Ecto neural progenitor cell (in vitro differentiated cells): ENCODE measurements at places on chromosomes 16 and 17.

- no peak for DNase-seq
These were observed 54.3 kb downstream of the KPNA2 start for GRCh38 chr17:68089881-68090280.

- DNase-seq = no peak
These were observed 359.0 kb upstream of the TBX2 start for GRCh38 chr17:61040666-61041065.

GRCh38 chr17:67837965-67838364 is 12.7 kb downstream of the BPTF start:
- no peak for DNase-seq

DNA sequence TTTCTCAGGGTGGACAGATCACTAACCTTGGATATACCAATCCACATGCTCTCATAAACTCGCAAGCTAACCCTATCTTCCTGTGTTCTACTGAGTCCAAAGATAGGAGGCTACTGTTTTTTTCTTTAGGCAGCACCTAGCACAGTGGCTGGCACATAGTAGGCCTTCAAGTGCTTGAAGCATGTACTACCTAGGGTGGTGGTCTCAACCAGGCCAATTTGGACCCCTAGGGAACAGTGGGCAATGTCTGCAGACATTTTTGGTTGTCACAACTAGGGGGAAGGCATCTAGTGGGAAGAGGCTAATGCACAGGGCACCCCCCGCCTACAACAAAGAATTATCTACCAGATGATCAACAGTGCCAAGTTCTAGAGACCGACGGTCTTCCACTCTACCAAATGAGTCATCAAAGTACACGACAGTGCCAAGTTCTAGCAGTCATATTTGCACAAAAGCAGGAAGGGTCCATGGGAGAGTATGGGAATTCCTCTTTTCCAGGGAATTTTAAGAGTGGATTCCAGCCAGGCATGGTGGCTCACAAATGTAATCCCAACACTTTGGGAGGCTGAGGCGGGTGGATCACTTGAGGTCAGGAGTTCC is 390.3 kb downstream of the SLC39A11 start:
- DNase-seq = no peak

DNA sequence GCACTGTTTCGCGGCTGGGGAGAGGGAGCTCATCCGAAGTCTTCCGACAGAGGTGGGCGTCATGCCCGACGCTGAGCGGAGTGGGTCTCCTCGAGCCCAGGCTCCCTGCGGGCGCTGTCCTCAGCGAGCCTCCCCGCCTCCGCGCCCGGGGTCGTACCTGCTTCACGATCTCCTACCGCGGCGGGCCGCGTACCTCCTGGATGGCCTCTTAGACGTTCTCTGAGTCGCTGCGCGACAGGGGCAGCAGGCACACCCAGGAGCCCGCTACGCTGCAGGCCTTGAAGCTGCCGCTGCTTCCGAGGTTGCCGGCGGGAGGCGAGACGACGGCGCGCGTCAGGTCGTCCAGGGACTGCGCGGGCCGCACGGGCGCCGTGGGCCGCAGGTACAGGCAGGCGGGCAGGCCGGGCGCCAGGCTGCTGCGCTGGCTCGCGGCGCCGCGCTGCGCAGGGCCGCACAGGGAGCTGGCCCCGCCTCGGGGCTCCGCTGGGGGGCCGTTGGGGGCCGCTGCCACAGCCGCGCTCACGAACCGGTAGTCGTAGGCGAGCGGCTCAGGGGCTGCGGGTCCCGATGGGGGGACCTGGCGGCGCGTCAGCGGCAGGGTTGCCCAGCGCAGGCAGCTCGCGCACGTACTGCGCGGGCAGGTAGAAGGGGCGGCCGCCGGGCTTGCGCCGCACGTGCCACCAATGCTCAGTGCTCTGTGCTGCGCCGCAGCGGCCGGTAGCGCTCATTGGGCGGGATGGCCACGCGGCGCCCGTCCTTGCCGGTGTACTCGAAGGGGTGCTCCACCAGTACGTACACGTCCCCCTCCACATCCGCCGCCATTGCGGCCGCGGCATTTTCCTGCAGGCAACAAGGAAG is 116.4 kb upstream of the SMURF2 start:
- DNase-seq = peak; percentile 76

- DNase-seq = no peak
These were observed 68.6 kb downstream of the ZZEF1 start for GRCh38 chr17:4073983-4074830.

GRCh38 chr16:72224260-72224768 is 52.4 kb upstream of the PMFBP1 start:
- no peak for DNase-seq

DNA sequence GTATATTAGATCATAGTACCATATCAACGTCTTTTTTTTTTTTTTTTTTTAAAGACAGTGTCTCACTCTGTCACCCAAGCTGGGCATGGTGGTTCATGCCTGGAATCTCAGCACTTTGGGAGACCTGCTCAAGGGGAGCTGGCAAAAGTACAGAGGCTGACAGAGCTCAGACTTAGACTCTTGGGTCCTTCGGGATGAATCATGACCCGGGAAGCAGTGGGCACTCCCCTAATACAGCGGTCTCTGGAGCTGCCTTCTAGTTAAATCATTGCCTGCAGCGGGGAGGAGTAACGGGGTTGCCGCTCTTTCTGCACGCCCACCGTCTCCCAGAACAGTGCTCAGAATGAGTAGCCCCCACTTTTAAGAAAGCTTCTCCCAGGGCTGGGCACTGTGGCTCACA is 174.4 kb downstream of the CPPED1 start:
- no peak for DNase-seq

GRCh38 chr17:55177159-55177854 is 87.5 kb upstream of the HLF start:
- DNase-seq = no peak

DNA sequence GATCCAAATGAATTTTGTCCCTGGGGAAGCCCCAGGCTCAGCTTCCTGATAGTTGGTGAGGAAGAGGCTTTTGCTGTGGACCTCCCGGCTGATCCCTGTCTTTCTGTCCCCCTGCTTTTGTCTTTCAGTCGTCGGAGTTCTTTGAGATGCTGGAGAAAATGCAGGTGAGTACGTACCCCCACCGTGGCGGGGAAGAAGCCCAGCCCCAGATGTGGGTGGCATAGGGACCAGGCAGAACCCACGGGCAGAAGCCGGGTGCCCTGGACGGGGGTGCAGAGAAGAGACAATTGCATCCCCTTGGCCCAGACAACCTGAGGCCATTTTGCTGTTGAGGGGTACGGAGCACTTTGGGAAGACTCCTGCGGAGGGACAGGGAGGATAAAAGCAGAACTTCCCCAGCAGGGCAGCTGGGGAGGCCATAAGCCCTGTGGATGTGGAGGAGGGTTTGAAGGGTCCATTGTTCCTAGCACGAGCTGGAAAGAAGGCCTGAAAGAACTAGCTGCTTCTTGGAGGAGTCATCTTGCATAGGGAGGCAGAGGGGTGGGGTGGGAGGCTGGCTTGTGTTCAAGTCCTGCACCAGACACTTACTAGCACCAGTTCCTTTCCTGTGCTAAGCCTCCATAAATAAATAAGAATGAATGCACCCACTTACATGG is 105.6 kb downstream of the OR1D5 start:
- no peak for DNase-seq

DNA sequence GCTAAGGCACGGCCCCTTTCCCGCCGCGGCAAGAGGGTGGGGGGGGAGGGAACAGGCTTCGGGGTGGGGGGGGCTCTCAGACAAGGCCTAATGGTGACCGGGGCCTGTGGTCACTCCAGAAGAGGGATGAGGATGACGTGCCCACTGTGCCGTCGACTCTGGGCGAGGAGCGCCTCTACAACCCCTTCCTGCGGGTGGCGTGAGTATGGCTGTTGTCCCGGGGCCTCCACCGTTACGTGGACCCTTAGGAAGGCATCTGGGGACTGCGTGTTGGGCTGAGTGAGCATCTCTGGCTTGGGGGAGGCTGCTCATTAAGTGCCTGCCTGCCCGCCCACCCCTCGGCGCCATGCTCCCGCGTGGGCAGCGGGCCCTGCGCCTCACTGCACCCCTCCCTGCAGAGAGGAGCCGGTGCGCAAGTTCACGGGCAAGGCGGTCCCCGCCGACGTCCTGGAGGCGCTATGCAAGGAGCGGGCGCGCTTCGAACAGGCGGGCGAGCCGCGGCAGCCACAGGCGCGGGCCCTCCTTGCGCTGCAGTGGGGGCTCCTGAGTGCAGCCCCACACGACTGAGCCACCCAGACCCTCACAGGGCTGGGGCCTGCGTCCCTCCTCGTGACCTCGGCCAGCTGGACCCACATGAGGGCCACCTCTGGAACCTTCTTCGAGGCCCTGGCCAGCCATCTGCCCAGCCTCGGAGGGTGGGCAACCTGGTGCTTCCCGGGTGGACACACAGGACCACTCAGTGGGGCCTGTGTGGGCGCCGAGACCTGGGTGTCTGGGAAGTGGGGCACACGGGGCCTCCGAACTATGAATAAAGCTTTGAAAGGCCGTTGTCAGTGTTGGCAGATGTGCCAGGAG is 2.2 kb downstream of the HAGHL start:
- DNase-seq = no peak

DNA sequence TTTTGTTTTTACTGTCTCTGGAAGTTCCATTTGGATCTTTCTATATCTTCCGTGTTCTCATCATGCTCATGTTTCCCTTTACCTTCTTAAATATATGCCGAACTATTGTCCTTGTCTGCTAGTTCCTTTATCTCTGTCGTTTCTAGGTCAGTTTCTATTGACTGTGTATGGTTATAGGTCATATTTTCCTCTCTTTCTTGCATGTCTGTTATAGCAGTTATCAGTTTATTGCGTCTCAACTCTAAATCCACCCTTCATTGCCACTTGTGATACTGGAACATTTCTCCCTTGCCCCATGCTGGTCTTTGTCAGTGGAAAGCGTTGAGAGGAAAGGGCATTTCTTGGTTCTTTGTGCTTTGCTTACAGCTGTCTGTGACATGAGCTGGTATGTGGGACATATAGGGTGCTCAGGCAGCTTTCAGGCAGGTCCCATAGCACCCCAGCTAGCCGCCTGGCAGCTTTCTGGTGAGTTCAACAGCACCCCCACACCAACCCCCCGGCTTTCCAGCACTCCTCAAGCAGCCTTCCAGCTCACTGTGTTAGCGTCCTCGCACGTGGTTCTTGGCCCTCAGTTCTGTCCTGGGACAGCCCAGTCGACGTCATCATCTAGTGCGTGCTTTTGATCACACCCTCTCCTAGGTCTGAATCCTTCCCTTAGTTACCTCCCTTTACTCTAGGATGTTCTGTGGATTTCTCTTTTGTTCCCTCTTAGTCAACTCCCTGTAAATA is 15.4 kb upstream of the DNASE1 start:
- DNase-seq = no peak

GRCh38 chr17:34637548-34638525 is 58.5 kb downstream of the TMEM132E start:
- DNase-seq = peak; percentile 93

- DNase-seq = no peak
These were observed 126.6 kb upstream of the MED13 start for GRCh38 chr17:62191390-62192361.

DNA sequence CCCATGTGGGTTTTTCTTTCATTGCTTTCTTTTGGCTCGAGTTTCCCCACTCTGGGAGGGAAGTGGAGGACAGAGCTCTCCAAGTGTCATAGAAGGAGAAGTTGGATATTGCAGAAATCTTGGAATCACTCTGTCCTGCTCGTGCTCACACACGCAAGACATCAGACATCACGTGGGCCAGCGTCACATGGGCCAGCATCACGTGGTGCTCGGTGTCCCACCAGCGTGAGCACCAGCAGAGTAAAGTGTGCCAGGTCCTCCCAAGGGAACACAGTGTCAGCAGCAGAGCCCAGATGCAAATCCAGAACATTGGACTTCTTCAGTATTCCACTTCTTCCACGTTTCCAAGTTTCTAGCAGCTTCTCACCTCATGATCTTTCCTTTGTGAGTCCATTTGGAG is 327.0 kb downstream of the FOXL1 start:
- DNase-seq = no peak

DNA sequence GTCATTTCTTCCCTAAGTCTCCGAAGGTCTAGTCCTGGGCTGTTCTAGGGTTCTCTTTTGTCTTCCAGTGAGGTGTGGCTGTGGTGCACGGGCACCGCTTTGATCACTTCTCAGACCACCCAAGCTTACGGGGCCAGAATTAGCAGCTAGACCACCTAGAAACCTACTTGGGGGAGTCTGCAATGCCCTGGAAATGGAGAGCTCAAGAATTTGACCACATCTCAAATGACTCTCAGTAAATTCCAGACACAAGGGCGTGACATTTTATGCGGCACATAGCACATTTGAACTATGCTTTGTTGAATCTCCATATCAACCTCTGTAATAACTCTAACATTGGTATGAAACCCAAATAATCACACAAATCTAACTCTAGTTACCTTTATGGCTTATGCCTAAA is 24.9 kb downstream of the TRIM16 start:
- DNase-seq = peak; percentile 42

- peak; percentile 88 for DNase-seq
These were observed 72.2 kb downstream of the ZNF778 start for GRCh38 chr16:89289428-89290395.

DNA sequence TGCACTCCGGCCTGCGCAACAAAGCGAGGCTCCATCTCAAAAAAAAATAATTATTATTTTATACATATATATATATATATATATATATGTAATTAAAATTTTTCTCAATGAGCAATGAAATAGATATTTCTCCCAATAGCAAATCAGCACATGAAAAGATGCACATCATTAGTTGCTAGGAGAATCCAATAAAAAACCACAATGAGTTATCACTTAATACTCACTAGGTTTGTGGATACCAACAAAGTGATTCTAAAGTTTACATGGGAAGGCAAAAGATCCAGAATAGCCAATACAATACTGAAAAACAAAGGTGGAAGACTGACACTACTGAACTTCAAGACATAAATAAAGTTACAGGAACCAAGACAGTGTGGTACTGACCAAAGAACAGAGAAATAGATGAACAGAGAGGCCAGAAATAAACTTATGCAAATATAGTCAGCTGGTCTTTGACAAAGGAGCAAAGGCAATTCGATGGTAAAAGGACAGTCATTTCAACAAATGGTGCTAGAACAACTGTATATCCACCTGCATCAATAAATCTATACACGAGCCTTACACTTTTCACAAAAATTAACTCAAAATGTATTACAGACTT is 13.6 kb downstream of the SMG6 start:
- no peak for DNase-seq

GRCh38 chr16:67542464-67542863 is 13.8 kb downstream of the RIPOR1 start:
- no peak for DNase-seq
